ENCODE measurements at places on chromosomes 5 and 9.

- no peak for DNase-seq
These were observed 40.9 kb upstream of the IDNK start for GRCh38 chr9:83582029-83582428.

DNA sequence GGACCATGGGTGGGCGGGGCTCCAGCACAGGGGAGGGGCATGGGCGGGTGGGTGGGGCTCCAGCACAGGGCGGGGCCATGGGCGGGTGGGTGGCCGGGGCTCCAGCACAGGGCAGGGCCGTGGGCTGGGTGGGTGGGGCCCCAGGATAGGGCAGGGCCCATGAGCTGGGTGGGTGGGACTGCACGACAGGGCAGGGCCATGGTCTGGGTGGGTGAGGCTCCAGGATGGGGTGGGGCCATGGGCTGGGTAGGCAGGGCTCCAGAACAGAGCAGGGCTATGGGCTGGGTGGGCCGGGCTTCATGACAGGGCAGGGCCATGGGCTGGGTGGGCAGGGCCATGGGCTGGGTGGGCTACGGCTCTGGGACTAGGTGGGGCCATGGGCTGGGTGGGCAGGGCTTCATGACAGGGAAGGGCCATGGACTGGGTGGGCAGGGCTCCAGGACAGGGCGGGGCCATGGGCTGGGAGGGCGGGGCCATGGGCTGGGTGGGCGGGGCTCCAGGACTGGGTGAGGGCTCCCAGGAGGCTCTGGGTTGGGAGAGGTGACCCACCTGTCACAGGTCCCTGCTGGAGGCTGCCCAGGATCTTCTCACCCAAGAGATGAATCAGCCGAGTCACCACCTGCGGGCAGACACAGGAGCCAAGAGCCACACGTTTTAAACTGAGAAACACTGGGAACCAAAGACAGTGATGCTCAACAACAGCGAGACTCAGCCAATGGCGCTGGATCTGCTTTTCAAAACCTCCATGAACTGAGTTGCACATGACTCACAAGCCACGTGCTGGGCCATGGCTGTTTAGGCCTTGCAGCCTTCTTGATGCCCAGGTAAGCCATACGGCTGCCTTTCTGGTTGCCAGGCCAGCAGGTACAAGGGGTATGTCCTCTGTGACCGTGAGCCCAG is 33.6 kb upstream of the NSMF start:
- no peak for DNase-seq

DNA sequence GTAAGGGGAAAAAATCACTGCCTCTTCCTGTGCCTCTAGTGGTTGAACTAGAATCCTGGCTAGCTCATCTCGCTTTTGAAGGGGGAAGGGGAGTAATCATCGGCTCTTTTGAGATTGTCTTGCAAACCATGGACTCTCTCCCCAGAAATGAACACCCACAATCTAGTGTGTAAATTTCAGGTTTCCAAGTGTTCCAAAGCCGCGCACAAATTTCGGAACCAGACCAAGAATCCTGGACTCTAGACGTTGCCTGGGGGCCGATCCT is 4.9 kb upstream of the FOXE1 start:
- no peak for DNase-seq

DNA sequence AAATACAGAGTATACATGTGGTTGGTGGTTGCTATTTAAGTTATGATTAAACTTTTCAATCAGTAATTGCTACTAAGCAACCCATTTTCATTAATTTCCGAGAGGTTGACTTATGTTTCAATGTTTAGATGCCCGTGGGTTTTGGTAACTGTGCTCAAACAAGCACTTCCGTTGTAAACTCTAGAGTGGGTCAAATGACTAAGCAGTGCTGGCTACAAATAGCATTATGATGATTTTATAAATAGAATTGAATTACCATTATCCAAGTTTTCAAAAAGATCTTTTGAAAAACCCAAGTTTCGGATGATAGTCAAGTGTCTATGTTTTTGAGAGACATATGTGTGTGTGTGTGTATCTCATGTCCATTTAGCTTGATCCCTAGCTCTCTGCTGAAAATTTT is 2369.4 kb upstream of the ACO1 start:
- no peak for DNase-seq

GRCh38 chr9:33737811-33738606 is 57.4 kb upstream of the PRSS3 start:
- peak; percentile 25 for DNase-seq

GRCh38 chr9:2771661-2772060 is 54.4 kb downstream of the KCNV2 start:
- DNase-seq, result no peak

GRCh38 chr5:80437326-80437725 is 29.5 kb downstream of the ZFYVE16 start:
- DNase-seq, result no peak

GRCh38 chr9:22009506-22009867 is 382 bp upstream of the CDKN2B start:
- DNase-seq, result no peak

DNA sequence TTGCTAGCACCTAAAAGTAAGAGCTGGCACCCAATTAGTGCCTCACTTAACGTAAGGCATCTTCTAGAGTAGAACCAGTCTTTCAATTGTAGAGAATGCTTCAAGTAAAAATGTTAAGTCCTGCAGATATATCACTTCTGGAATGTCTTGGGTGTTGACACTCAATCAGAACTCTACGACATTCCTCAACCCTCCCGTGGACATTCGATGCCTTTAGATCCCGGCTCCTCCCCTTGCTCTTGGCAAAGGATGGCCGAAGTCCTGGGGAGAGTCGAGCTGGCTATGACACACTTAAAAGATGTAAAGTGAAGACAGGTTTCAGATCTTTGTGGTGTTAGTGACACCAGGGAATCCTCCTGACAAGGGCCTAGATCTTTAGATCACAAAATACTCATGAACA is 87.5 kb upstream of the ERCC6L2 start:
- DNase-seq, result no peak

DNA sequence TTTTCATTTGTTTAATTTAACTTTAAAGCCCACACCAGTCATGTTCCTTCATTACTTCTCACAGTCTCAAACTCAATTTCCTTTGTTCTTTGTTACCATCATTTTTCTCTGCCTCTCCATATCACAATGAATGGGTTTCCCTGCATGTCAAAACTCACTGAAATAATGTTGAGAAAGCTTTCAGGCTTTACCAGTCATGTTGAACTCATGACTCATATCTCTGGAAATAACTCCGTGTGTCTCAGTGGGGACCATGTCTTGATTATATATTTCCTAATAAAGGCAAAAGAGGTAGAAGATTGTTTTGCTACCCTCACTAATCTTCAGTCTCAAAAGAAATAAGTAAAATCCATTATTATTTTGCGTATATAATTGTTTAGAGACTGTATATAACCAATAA is 231.2 kb downstream of the CHSY3 start:
- DNase-seq, result no peak

- no peak for DNase-seq
These were observed 4.8 kb downstream of the GLIPR2 start for GRCh38 chr9:36141288-36141687.

DNA sequence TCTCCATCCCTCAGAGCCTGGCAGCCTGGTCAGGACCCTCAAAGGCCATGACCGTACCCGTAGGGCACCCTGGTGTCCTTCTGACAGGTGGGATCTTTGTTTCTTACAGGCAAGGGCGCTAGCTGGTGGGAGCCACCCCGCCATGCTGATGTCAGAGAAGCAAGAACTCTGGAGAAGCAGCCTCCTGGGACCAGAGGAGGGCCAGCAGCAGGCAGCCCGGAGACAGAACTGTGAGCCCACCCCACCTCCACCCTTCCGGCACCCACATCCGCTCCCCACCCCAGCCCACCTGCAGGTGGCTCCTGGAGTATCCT is 42.2 kb upstream of the IL17B start:
- no peak for DNase-seq

DNA sequence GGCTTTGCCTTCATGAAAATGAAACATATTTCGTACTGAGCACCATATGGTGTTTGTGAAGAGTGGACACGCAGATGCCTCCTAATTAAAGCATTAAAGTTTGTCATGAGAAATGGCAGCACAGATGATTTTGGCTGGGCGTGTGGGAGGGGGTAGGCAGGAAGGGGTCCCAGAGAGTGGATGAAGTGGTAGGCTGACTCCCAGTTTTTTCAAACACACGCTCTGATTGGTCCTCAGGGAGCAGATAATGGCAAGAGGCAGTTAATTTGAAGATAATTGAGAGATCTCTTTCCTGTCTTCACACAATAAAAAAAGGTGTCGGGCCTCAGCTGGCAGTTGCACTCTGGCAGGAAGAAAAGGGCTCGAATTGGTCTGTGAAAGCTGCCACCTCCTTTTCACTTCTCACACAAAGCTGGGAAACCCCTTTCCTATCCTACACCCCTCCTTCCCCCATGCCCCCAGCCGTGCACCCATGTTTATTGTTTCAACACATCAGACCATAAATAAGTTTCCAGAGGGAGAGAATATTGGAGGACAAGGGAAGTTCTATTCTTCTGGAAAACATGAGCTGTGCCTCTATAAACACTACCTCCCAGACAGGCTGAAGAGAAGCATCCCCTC is 429.6 kb downstream of the ARHGEF28 start:
- DNase-seq, result no peak

GRCh38 chr9:88711719-88712118 is 176.7 kb downstream of the NXNL2 start:
- no peak for DNase-seq
